ENCODE measurements at places on chromosomes 12 and 14.

DNA sequence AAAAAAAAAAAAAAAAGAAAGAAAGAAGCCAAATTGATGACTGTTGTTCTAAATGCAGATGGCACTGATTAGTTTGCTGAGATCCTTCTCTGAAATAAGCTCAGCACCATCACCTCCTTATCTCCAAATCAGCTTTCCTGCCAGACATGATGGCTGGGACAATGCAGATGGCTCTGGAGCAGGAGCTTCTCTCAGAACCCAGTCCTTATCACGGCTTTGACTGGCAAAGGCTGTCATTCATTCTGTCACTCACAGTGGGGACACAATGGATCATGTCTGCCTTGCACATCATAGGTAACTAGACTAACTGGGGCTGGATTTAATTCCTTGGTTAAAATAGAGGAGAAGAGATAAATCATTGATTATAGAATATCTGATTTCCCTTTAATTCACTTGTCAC, 146.3 kb downstream of the PDZRN4 start:
- no peak for DNase-seq

DNA sequence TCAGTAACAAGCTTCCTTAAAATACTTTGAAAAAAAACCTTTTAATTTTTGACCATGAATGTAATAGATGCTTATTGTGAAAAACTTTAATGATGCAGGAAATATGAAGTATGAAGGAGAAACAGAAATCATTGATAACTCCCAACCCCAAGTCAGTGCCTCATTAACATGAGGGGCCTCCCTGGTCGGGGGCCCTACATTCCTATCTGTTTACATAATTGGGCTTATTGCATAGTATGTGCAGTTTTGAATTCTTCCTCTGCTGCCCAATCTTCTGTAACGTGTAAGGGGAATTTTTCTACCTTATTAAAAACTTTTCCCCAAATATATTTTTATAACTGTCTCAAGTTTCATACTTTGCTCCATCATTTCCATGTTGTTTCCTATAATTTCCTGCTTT, 63.0 kb downstream of the SLC25A47 start:
- DNase-seq, result no peak

DNA sequence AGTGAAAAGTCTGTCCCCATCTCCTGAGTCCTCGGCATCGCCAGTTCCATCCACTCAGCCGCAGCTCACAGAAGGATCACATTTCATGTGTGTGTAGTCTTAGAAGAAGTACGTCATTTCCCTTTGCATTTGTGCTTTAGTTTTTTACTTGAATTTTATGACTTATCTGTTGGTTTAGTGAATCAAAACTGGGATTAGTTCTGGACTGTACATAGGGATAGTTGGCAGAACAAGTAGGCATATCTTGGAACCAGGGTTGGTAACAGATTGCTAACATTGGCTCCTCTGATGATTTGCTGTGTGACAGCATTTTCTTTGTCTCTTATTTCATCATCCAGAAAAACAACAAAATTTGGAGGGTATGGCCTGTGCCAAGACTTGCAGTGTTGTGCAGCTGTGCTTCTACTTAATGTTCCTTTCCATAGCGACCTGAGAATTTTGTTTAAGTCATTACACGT, 69.6 kb upstream of the AEBP2 start:
- no peak for DNase-seq

DNA sequence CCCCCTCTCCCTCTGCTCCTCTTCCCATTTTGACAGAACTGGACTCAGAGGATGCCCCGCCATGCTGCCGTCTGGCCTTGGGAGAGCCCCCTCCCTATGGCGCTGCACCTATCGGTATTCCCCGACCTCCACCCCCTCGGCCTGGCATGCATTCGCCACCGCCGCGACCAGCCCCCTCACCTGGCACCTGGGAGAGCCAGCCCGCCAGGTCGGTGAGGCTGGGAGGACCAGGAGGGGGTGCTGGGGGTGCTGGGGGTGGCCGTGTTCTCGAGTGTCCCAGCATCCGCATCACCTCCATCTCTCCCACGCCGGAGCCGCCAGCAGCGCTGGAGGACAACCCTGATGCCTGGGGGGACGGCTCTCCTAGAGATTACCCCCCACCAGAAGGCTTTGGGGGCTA, 1.5 kb downstream of the NFATC4 start:
- DNase-seq, result no peak

DNA sequence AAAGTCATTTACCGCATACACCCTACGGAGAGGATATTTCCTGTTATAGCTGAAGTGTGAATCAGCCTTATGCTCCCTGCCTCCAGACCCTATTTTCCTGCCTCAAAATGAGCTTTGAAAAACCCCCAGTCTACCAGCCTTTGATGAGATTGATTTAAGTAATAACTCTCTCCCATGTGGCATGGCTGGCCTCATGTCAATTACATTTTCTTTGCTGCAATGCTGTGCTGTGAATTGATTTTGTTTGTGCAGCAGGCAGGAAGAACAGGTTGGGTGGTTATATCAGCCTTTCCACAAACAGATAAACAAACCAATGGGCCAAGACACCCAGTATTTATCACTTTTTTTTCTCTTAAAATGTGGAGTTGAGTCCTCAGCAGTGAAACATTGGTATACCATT, 1105.5 kb upstream of the TMEM132C start:
- DNase-seq, result no peak

DNA sequence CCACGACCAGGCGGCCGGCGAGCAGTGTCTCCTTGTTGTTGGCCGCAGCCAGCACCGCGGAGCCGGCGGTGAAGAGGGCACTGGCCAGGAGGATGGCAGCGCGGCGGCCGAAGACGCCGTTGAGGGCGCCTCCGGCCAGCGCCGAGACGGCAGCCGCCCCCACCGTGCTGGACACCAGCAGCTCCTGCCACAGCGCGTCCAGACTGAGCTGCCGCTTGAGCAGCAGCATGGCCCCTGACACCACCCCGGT, 691 bp downstream of the SLC2A13 start:
- DNase-seq, result no peak

GRCh38 chr12:107400686-107401447, 284.7 kb upstream of the PWP1 start:
- no peak for DNase-seq

DNA sequence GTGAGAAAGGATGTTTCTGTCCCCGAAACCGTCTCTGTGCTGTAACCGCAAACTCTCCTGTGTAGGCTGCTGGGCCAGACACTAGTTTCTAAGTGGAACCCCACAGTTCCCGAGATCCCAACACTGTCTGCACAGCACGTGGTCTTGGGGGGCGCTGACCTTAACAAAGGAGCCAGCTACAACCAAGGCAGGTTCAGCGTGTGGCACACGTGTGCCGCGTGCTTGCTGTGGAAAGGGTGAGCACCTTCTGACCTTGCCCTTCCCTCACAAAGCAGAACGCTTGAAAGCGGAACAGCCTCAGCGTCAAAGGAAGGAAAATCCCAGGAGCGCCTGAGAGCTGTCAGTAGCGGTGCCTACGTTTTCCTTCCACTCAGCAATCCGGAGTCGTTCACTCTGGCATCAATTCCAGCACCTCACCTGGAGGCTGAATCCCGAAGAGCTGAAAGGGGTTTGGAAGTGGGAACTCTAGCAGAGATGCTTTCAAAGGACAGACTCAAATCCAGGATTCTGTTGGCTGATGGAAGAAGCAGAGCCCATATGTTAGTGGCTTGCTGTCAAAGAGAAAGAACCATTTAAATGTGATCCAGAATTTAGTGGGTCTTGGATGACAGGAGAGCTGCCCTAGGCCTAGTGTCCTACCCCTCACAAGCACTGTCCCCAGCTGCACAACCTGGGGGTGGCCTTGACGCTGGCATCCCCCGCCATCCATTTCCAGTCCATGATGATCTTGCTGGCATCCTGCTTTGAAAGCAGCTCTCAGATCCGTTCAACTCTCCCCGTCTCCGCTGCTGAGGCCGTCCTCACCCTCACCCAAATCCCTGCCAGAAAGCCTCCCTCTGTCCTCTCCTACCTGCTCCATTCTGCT, 27.1 kb downstream of the CCDC92 start:
- no peak for DNase-seq

GRCh38 chr14:104576232-104576969, 3.2 kb upstream of the C14orf180 start:
- no peak for DNase-seq

DNA sequence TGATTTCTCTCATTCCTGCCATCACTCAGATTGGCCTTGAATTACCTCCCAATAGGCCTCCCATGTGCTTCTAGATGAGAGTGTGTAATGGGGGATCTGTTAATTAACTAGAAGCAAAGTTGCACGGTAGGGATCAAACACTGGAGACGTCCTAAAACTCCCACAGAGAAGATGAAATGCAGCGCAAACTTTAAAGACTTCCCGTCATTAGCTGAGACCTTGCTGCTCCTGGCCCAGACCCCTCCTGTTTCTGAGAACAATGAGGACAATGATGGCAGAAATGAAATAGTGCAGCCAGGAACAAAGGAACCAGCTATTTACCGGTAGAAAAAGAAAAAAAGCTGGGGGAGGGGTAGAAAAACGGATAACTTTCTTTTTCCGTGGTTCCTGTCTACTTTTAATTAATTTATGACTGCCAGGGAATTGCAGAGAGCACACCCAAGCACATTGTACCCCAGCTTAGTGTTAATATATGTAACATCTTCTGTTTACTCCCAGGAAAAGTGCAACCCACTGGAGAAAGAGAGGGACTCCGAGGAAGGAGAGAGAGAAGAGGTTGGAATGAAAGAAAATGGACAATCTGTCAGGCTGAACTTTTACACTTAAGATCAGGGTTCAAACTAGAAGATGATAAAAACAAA, 280.7 kb upstream of the SOX5 start:
- DNase-seq, result no peak

DNA sequence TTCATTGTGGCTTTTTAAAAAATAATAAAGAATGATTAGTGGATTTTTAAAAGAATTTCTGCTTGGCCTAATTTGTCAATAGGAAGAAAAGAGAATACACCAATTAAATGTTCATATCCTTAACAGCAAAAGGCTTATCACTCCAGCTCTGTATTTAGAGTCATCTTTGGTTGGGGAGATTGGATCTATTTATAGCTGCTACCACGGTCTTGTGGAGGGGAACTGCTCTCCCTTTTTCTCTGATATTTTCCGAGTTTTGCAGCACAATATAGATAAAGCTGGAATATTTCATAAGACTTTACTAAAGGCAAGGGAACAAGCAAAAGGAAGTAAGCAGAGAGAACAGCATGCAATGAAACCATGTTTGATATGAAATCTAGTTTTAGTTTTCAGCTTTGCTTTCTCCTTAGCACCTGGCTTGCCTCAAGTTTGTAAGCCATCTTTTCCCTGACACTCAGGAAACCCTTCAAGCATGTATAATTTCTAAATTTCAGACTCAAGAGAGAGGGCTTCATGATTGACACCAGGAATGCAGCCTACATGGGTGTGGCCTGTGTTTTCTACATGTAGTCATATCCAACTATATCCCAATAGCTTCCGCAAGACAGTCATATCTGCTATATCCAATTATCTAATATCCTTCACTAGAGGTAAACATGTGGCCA, 35.2 kb downstream of the BRMS1L start:
- DNase-seq, result no peak

DNA sequence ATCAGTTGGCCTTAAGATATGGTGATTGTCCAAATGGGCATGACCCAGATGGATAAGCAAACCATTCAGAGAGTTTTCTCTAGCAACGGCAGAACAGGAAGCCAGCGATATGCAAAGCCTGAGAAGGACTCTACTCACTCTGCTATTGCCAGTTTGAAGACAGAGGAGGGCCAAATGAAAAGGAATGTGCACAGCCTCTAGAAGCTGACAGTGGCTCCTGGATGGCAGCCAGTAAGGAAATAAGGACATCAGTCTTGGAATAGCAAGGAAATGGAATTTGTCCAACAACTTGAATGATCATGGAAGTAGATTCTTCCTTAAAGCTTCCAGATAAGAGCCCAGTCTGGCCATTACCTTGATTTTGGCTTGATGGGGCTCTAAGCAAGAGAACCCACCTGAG, 60.0 kb downstream of the TMTC2 start:
- no peak for DNase-seq

DNA sequence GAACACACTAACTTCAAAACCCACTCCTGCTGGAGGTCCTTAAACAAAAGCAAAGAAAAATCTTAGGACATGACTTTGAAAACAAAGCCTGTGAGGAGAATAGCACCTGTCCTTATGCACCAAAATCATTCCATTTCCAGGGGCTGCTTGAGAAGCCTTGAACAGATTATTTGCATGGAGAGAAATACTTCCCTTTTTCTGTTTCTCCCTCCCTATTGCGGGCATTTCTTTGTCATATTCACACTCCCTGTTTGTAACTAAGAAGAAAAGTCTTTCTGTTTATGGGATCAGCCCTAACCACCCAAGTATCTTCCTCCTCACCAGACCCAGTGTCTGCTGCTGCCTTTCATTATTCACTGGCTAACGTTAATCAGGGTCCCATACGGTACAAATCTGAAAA, 218.8 kb downstream of the DPF3 start:
- DNase-seq, result no peak

- no peak for DNase-seq
Measured at GRCh38 chr14:53620317-53620716, 336.3 kb downstream of the BMP4 start.

GRCh38 chr14:28635387-28635786, 131.2 kb upstream of the FOXG1 start:
- DNase-seq, result peak; percentile 21

DNA sequence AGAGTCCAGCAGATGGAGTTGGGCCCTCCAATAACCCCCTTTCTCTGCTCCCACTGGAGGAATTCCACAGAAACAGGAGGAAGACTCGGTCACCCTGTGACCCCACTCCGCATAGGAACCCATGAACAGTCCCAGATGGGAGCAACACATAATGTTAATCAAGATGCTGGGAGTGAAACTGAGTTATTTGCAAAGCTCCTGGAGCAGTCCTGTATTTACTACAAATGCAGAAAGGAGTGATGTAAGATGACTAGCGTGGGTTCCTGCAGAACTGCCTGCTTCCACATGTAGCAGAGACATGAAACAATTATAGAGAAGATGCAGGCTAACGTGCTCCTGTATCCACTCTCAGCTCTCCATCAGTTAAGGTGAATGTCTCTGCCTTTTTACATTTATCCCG, 274.7 kb downstream of the FOXN3 start:
- DNase-seq, result no peak

DNA sequence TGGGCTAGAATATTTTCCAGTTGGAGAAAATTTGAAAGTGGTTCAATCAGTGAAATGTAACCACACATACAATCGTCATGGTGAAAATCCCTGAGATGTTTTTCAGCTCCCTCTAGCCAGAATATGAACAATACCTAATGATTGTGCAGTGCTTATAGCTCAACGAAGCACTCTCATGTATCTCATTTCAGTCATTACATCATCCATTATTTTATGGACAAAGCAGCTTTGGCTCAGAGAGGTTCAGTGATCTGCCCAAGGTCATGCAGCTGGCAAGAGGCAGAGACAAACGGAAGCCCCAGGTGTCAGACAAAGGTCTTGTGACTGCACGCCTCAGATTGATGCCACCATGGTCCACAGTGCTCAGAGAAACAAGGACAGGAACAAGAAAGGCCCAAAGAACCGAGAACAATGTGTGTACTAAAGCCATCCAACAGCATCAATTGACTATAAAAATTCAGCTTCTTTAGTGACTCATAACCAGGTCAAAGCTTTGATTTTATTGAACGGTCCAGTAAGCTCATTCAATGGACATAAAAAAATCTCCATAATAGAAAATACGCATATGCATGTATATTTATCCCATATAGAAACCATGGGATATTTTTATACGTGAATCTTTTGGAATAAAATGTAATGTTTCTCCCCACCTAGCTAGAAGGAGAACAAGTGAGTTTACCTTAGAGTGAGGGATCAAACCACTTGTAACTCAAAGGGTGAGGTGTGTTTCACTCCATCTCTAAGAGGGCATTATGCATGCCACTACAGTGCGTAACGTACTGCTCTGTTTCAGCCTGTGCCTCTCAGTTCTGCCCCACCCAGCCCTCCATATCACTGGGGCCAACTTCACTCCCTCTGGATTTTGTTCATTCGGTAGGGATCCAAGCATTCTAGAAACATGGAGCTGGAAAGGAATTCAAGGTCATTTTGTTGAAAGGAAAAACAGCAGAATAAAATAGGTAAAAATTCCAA, 141.8 kb downstream of the GRIN2B start:
- DNase-seq, result no peak
